ENCODE measurements at places on chromosomes 6 and 20.

DNA sequence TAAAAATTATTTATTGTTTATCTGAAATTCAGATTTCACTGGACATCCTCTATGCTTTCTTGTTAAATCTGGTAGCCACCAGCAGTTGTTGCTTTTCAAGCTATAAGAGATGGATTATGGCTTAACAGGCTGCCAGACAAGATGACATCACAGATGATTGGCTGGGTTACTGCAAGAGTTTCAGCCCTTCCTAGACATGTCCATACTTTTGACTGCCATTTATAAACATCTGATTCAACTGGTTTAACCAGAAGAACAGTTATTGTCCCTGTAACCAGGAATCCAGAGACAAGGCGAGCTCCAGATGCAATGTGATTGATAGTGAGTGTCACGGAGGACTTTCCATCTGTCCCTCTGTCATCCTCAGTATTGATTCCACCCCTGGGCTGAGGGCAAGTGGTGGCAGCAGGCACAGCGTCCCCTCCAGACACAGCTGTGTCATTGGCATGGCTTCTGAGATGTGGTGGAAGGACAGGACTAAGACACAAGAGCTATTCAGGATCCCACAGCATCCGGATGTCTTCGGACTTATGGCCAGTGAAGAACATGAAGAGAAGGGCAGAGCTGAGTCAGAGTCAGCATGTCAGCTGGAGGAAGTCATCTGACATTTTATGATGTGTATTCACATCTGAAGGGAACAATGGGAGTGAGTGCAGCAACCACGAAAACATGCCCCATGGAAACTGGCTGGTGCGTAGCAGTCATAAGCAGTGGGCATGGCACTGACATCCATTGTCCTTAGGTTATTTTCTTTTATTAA lies 284.5 kb upstream of the CDYL start:
- no peak for DNase-seq

- DNase-seq: no peak
These were observed 394.7 kb downstream of the CD83 start for GRCh38 chr6:14512246-14512645.

- DNase-seq: no peak
These were observed 199.2 kb downstream of the ALDH8A1 start for GRCh38 chr6:134750669-134751068.

- DNase-seq: no peak
These were observed 412.1 kb downstream of the QKI start for GRCh38 chr6:163826629-163827028.

DNA sequence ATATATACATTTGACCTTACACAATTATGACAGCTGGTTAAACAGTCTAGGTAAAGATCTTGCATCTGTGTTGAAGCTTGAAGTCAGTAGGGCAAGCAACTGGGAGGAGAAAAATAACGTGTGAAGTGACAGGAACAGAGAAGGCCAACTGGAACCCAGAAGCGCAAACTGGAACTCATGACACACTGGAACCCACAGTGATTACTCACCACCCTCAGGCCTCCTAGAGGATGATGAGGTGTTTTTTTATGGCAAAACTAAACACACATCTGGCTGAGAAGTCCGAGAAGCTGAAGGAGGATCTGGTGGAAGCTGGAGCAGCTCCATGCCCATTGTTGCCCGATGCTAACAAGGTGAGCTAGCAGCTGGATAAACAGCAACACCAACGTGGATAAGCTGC lies 108.1 kb downstream of the TMEM200A start:
- DNase-seq: no peak

DNA sequence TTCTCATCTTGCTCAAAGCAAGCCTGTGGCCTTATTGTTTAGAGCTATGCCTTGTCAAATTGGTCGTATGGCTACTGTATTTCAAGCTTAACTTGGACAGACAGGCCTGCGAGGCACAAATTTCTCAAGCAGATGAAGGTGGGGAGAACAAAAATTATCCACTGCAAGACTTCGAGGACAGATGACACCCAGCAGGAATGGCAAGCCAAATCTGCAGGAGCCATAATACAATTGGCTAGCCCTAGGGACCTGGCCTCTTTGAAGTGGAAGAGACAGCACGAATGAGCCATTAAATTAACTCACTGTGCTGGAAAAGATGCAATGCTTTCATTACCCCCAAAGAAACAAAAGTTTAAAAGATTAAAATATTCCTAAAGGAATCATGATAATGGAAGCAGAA lies 5.0 kb upstream of the BLOC1S5 start:
- DNase-seq: no peak

DNA sequence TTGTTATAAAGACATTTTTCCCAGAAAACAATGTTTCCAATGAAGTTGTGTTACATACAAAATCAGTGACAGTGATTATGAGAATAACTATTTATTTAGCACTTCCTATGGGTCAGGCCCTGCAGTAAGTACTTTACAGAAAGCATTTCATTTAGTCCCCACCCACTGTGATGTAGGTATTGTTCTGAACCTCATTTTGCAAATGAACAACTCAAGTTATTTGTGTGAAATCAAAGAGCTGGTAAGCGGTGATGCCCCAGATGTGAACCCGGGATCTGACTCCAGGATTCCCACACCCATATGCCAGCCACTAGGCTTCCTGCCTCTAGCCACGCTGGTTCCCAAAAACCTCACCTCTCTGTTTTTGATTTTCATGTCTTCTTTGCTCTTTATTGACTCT lies 30.9 kb downstream of the FAXC start:
- no peak for DNase-seq

DNA sequence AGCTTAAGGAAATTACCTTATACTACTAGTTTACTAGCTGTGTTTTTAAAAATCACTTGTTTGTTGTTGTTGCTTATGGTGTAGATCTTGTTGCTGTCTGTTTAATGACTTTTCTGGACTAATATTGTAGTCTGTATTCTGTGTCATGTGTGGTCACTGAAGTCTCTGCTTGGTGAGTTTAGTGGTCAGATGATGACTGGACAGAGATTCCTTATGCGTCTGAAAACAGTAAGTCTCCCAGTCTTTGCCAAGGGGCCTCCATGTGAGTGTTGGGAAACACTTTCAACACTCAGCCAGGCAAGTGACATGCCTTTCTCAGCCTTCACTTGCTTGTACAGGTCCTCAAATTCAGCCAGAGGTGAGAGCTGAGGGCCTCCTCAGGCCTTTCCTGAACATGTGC lies 256.9 kb upstream of the RNF24 start:
- DNase-seq: no peak

GRCh38 chr6:76026101-76026500 lies 46.4 kb downstream of the IMPG1 start:
- no peak for DNase-seq

DNA sequence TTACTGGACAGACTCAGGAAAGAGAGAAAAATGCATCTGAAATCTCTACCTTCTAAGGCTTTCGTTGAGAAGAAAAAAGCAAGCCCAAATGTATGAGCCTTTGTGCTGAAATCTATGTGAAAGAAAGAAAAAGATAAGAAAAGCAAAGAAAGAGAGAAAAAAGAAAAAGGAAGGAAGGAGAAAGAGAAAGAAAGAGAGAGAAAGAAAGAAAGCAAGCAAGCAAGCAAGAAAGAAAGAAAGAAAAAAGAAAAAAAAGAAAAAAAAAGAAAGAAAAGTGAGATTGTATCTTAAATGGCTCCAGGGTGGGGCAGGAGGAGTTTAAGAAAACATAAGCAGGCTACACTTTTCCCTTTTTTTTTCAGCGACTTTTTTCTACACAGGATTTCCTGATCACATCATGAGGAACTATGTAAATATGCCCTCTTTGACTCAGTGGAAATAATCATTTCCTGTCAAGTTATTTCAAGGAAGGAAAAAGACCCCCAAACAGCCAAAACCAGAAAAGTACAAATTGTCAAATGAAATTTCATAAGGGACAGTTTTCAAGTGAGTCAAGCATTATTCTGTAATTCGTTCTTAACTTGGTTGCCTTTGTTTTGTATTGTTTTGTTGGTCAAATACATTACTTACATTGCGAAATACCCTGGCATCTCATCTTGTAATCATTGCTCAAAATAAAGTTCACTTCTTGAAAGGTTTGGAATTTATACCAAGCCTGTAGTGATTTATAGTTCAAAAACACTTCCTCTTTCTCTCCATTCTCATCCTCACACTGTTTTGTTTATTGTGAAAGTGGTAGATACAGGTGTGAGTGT lies 79.5 kb upstream of the RNF217 start:
- DNase-seq: no peak

GRCh38 chr20:58742668-58743566 lies 50.3 kb downstream of the NPEPL1 start:
- no peak for DNase-seq

DNA sequence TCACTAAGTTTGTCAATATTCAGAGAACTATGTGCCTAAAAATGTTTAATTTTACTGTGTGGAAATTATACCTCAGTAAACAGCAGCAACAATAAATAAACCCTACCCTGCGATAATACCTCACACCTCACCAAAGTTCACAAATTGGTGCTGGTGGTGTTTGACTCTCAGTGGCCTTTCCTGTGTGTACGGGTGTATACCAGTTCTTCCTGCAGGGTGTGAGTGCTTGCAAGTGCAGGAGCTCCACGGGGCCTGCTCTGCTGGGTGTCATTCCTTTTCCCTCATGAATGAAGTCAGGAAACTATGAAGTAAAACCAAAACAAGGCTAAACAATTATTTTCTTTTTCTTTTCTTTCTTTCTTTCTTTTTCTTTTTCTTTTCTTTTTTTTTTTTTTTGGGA lies 4.1 kb upstream of the ENPP5 start:
- DNase-seq: no peak

DNA sequence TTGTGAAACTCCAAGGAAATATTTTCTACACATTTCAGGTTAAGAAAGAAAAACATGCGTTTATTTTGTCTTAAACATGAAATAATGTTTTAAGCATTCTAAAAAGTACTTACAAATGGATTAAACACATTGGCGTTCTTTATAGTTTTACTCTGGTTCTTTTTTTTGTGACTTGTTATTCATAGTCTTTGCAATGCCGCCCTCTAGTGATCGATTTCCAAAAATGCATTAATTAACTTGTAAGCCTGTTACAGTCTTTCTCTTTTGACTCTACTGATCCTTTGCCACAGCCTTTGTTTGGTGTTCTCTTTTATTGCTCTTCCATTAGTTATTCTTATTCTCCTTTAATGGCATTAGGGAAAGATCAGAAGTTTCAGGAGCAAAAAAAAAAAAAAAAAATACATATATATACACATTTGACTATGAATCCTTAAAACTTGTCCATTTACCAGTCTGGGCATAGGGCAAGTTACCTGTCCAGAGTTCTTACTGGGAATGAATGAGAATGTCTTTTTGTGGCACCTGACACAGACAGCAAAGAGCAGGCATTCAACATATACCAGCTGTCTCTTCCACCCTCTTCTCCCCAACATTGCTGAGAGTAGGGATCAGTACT lies 59.9 kb downstream of the MACROD2 start:
- no peak for DNase-seq

DNA sequence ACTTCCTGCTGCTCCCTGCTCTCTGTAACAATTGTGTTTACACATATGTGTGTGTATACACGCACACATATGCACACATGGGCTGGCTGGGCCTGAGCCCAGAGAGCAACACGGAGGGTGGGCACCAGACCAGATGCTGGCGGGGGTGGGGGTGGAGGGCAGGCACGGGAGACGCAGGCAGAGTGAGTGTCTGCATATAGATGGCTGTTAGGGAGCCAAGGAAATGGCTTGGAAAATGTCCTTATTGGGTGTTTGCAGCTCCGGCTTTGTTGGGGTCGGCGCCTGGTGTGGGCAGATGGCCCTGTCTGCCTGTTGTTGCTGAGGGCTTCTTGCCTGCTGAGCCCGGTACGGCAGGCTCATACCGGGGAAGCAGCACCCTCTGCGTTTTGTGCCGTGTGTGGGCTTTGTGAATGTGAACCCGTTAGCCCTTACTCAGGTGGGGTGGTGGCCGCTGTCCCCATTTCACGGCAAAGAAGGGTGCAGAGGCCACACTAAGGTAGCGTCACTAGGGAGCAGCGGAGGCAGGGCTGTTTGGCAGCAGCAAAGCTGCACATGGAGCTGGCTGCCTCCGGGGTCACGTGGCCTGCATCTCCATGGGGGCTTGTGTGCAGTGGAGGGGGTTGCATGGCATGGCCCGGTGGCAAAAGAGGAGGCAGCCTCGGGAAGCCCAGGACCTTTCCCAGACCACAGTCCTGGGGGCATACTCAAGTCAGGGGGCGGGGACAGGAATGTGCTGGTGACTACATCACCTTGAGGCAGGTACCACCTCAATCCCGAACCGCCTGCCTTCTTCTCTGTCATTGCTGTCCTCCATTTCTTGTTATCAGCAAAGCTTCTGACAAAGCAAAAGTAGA lies 47.4 kb upstream of the SRF start:
- DNase-seq: no peak

DNA sequence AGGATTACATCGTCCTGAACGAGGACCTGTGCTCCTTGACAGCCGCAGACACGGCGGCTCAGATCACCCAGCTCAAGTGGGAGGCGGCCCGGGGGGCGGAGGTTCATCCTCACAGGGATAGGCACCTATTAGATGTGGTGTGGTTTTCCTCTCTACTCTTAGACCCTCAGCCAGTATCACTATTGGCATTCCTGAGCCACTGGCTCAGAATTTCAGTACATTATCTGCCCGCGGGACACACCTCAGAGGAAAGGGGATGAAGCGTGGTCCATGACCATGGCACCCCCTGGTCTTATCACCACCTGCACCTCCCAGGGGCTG lies 34.6 kb upstream of the HLA-G start:
- DNase-seq: no peak

DNA sequence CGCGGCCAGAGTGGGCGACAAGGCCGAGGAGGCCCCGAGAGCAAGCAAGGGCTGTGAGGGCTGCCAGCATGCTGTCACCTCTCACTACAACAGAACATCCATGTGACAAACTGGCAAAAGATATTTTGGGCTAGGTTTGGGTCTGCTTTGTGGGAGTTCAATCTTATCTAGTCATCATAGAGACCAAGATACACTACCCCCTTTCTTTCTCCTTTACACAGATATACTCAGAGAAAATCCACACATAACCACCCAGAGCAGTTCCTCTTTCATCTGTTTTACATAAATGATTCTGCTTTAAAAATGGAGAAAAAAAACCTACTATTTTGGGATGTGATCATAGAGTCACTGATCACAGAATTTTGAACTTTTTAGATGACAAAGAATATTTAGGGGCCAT lies 16.8 kb downstream of the SOX4 start:
- DNase-seq: no peak

DNA sequence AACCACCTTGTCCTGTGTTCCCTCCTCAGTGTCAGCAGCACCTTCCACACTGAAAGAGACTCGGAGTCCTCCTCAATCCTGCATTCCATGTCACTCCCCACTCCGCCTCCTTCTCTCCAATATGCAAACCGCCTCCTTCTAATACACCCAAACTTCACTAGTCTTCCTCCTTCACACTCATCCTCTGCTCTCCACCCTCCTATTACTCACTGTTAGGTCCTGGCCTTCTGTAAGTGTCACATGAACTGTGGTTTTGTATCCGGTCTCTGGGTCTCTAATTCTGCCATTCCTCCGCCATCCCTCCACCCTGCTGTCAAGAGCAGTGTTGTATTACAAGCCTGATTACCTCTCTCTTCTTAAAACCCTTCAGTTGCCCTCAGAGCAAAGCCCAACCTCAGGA lies 200.5 kb upstream of the CDYL start:
- DNase-seq: no peak

Data from stimulated activated CD4-positive, alpha-beta T cell treated with anti-CD3 and anti-CD28 coated beads, Interleukin-4, amount 100 ng/mL, for 4 hours (primary cell).